ENCODE measurements at places on chromosomes 16 and 17.

GRCh38 chr17:44653384-44653783 is 2.9 kb upstream of the MEIOC start:
- no peak for DNase-seq

- no peak for DNase-seq
These were observed 769.6 kb downstream of the CDH11 start for GRCh38 chr16:64352246-64352645.

DNA sequence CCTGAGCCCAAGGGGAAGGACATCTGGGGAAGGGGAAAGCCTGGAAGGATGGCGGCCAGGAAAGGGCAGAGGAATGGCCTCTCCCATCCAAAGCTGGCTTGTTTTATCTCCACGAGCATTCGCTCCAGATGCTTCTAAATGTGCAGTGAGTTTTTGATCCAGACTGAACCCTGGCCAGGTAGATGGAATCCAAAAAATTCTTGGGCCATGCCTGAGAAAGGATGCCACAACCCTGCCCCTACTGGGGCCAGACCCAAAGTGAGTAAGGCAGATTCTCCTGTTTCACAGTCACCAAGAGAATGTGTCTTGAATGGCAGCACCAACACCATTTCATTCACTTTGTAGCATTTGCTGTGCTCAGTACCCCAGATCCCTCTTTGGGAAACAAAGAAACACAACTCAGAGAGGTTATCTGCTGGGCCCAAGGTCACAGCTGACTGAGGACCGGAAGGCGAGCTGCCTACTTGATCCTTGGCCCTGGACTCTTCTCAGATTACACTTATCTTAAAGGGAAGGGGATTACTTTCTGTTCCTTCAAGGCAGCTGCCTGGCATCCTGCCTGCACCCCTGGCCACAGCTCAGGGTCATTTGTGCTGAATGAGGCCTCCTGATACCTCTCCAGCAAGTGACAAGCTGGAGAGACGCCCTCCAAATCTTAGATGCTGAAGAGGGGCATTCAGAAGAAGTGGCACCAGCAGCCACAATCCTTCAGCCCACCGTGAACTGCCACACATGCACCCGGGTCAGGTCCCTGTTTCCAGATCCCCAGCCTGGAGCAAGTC is 3.6 kb downstream of the LRRC75A start:
- no peak for DNase-seq

DNA sequence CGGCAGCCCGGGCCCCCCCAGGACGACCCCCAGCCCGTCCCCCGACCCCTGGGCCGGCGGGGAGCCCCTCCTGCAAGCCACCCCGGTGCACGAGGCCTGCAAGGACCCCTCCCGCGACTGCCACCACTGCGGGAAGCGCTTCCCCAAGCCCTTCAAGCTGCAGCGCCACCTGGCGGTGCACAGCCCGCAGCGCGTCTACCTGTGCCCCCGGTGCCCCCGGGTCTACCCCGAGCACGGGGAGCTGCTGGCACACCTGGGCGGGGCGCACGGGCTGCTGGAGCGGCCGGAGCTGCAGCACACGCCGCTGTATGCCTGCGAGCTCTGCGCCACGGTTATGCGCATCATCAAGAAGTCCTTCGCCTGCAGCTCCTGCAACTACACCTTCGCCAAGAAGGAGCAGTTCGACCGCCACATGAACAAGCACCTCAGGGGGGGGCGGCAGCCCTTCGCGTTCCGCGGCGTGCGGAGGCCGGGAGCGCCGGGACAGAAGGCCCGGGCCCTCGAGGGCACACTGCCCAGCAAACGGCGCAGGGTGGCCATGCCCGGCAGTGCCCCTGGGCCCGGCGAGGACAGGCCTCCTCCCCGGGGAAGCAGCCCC is 15.6 kb upstream of the ZFPM1 start:
- peak; percentile 29 for DNase-seq

GRCh38 chr17:48515925-48516900 is 14.6 kb downstream of the HOXB1 start:
- no peak for DNase-seq

DNA sequence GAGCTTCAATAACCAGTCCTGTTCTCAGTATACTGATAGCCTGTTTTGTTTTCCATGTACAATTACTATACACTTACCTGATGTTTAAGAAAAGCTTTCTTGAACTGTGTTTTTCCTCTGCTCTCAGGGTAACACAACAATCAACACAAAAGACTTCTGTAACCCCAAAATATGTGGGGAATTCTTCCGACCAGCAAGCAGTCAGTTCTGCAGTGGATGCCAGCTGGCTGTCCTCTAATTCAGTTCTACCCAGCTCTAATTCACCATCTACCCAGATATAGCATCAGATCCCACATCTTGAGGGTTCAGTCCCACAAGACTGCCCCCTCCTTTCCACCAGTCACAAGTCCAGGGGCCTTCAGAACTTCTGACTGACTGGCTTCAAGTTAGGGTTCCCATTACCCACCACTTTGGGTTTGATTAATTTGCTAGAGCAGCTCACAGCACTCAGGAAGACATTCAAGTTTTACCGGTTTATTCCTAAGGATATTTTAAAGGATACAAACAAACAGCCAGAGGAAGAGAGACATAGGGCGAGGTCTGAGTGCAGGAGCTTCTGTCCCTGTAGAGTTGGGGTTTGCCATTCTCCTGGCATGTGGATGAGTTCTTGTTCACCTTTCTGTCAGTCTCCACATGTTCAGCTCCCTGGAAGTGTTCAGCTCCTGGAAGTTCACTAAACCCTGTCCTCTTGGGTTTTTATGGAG is 178.2 kb downstream of the CHD9 start:
- no peak for DNase-seq

GRCh38 chr16:12432136-12432535 is 371.6 kb downstream of the CPPED1 start:
- no peak for DNase-seq

DNA sequence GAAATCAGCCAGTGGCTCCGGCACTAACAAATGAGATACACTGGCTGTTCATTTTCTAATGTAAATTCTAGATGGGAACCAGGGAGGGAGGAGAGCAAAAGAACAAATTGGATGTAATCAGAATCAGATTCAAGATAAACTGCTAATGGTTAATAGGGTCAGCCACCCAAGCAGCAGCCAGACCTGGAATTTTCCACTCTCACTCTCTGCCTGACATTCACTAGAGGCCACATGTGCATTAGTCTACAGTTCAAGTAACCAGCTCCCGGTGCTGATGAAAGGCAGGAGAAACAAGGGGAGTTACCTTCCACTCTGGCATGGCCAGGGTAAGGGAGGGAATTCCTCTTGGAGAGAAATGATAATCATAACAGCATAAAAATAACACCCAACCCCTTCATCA is 597.7 kb downstream of the TOX3 start:
- no peak for DNase-seq

- DNase-seq: no peak
These were observed 64.1 kb downstream of the PLCG2 start for GRCh38 chr16:81843243-81843582.

- DNase-seq: peak; percentile 73
These were observed 4.2 kb upstream of the RDM1 start for GRCh38 chr17:35934760-35935159.

GRCh38 chr16:86087896-86088230 is 188.9 kb downstream of the IRF8 start:
- no peak for DNase-seq

GRCh38 chr17:74198694-74199093 is 4.8 kb upstream of the RPL38 start:
- DNase-seq: no peak

DNA sequence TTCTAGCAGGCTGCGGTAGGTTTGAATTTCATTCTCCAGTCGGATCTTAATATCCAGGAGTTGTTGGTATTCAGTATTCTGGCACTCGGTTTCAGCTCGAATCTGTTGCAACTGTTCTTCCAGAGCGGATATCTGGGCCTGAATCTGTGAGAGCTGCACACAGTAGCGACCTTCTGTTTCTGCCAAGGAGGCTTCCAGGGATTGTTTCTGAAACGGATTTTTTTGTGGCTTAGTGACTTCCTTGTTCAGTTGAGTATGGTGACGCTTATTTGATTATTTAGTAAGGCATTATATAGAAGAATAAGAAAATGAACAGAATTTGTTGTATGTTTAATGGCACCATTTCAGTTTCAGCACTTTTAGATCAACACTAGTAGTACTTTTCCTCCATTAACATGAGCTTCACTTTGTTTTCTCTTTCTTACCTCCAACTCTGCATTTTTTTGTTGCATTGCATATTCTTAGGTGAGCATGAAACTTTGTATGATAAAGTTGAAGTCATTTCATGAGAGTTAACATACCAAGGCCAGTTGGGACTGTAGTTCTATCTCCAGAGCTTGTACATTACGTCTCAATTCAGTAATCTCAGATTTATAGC is 2.8 kb downstream of the KRT10 start:
- DNase-seq: peak; percentile 42

DNA sequence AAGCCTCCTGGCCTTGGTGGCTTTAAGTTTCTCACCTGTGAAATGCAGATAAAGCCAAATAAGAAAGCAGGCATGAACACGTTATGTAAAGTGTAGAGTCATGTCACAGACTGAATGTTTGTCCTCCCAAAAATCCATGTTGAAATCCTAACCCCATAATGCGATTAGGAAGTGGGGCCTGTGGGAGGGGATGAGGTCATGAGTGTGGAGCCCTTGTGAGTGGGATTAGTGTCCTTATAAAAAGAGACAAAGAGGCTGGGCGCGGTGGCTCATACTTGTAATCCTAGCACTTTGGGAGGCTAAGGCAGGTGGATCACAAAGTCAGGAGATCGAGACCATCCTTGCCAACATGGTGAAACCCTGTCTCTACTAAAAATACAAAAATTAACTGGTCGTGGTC is 19.5 kb upstream of the C16orf78 start:
- no peak for DNase-seq

GRCh38 chr16:13631213-13631767 is 288.7 kb upstream of the ERCC4 start:
- DNase-seq: no peak

GRCh38 chr17:73595479-73595878 is 48.8 kb downstream of the SDK2 start:
- DNase-seq: peak; percentile 21

GRCh38 chr16:84985079-84986065 is 26.0 kb downstream of the ZDHHC7 start:
- peak; percentile 94 for DNase-seq

GRCh38 chr16:11263737-11264136 is 5.4 kb downstream of the TNP2 start:
- no peak for DNase-seq

- DNase-seq: peak; percentile 99
These were observed 199.8 kb upstream of the CHMP6 start for GRCh38 chr17:80791758-80792284.

DNA sequence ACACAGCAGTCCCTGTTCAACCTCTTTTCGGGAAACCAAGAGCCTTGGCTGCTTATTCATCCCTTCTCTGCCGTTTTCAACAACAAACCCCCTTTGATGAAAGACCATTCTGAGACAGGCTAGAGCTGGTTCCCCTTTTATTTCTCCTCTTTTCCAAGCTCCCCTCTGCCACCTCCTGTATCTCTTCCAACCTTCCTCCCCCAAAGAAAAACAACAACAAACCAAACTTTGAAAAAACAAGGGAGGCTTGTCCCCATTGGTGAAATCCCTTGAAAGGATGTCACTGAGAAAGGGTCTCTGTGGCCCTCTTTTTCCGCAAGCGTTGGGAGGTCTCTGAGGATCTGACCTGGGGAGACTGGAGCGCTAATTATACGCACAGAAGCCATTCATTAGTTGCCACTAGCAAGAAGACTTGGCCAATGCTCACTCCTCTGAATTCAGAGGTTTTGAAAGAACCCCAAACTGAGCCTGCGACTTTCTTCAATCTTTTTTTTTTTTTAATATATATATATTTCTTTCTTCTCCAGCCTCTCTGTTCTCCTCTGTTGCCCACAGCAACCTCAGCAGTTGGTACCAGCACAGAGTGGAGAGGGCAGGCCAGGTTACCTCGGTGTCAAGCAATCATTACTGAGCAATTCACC is 101.4 kb downstream of the PITPNC1 start:
- DNase-seq: no peak

GRCh38 chr16:12573730-12574383 is 229.8 kb downstream of the CPPED1 start:
- peak; percentile 30 for DNase-seq

DNA sequence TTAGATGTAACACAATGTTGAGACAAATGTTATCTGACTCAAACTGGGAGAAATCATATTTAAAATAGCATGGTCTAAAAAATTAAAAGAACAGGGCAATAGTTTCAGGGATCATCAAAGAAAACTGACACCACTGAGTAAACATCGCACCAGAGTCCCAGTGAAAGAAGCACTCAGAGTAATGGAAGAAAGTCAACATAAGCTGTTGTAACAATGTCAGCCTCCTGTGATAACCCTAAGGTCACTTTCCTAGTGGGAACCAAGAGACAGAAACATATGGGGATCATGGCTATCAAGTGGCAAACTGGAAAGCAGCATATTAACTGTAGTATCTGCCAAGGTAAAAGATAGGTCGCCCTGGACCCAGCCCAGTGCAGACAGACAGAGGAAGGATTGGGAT is 160.8 kb downstream of the CA10 start:
- DNase-seq: no peak

DNA sequence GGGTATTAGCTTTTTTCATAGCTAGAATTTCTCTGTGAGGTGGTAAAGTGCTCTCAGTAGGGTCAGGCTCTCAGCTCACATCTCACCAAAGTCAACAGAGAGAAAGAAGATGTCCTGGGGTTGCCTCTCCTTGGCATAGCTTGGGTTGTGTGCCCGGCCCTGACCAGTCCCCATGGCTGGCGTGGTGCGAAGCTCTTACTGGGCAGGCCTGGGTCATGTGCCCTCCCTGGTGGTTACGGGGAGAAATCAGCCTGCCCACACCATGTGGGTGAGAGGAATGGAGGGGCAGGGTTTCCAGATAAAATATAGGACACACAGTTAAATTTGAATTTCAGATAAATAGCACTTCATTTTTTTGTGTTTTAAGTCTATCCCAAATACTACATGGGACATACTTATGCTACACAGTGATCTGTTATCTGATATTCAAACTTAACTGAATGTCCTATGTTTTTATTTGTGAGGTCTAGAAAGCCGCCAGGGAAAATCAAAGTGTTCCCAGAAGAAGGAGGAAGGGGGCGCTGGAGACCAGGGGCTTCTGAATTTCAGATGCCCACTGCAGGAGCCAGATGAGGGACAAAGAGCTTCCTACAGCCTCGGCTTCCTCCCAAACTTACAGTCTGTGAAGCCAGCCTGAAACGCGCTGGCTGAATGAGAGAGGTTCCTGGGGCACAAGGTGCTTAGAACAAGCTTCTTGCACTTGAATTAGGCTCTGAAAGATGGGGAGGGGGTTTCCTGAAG is 45.4 kb downstream of the NKD1 start:
- DNase-seq: peak; percentile 10

GRCh38 chr17:79152636-79153035 is 78.0 kb downstream of the ENGASE start:
- no peak for DNase-seq

DNA sequence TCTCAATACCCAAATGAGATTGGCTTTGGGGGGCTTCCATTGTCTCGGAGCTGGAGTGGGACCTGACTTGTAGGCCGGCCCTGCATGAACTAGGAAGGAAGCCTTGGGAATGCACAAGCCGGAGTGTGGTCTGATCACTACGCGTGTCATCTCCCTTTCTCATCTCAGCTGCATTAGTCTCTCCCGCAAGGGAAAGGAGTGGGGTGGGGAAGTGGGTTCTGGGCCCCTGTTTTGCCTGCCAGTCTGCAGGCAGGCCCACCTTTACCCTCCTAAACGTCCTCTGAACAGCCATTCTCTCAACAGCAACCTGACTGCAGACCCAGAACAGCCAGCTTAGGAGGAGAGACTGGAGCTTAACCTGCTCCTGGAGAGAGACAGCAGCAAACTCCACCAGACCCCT is 11.4 kb upstream of the DNAI2 start:
- DNase-seq: no peak

- DNase-seq: peak; percentile 53
These were observed 7.6 kb downstream of the EPX start for GRCh38 chr17:58200024-58200633.

All from fibroblast of mammary gland (primary cell).